ENCODE measurements at places on chromosomes 16 and 17.

- DNase-seq, result no peak
Measured at GRCh38 chr17:31535581-31535981, 144.1 kb downstream of the RAB11FIP4 start.

DNA sequence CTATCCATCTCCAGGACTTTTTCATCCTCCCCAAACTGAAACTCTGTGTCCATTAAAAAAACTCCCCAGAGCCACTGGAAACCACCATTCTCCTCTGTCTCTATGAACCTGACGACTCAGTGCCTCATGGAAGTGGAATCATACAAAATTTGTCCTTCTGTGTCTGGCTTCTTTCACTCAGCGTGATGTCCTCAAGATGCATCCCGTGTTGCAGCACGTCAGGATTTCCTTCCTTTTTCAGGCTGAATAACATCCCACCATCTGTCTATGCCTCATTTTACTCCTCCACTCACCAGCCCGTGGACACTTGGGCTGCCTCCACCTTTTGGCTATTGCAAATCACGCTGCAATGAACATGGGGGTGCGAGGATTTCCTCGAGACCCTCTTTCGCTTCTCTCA, 12.6 kb upstream of the ALDH3A1 start:
- no peak for DNase-seq

DNA sequence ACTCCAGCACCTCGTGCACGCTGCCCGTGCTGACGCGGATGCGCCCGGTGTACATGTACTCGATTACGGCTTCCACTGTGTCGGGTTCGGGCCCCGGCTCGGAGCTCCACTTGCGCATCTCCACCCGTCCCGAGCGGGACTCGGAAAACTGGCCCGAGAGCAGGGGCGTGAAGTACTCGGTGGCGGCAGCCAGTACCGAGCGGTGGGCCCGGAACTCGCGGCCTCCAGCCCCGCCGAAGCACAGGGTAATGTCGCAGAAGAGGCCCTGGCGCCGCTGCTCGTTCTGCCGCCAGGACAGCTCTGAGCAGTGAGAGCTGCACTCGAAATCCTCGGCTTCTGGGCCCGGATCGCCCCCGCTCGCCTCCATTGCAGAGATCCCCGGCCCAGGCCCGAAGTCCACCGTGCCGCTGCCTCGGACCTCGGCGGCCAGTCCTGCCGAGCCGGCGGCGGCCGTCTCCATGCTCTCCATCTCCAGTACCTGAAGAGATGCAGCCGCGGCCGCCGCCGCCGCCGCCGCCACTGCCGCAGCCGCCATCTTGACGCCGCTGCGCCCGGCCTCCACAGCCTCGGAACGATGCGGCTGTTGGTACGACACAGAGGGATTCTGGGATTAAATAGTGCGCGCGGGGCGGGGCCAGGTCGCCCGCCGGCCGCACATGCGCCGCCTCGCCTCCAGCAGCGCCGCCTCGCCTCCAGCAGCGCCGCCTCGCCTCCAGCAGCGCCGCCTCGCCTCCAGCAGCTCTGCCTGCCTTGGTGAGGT, at the start of gene KLHL11:
Gene KLHL11 (minus strand): TSS at position 588 of the 760 bp plus-strand sequence. CDS start 53 bp downstream, at position 535.
- DNase-seq, result peak; percentile 30

DNA sequence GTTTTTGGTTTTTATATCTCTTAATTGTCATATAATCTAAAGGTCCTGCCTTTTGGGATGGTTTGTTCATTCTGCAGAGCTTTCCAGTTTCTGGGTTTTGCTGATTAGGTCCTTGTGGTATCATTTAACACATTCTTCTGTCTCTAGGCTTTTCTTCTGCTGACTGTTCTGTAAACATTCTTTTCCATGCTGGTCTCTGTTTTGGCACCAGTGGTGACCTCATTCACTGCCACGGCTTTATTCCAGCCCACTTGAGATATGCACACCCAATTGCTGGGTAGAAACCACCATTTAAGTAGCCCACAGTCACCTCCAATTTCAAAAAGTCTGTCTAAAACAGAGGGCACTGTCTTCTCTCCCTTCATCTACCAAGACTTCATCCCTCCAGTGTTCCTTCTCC, 31.1 kb upstream of the COX10 start:
- no peak for DNase-seq

GRCh38 chr16:31182391-31182790, 2.5 kb downstream of the FUS start:
- DNase-seq, result no peak

DNA sequence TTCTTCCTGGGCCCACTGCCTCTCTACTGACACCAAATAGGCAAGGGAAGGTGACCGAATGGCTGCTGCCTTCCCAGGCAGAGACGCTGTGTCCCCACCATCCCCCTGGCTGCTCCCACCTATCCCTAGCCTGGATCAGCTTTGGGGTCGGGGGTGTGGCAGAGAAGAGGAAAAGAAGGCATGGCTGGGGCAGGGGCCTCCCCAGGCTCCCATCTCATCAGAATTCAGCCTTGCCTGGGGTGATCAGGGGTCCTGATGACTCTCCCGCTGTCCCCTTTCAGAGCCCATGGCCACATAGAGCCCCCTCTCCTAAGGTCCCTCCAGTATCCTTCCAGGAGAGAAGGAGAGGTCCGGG, 665 bp downstream of the PLXDC1 start:
- no peak for DNase-seq

- DNase-seq, result peak; percentile 35
Measured at GRCh38 chr17:34616148-34616547, 36.8 kb downstream of the TMEM132E start.

DNA sequence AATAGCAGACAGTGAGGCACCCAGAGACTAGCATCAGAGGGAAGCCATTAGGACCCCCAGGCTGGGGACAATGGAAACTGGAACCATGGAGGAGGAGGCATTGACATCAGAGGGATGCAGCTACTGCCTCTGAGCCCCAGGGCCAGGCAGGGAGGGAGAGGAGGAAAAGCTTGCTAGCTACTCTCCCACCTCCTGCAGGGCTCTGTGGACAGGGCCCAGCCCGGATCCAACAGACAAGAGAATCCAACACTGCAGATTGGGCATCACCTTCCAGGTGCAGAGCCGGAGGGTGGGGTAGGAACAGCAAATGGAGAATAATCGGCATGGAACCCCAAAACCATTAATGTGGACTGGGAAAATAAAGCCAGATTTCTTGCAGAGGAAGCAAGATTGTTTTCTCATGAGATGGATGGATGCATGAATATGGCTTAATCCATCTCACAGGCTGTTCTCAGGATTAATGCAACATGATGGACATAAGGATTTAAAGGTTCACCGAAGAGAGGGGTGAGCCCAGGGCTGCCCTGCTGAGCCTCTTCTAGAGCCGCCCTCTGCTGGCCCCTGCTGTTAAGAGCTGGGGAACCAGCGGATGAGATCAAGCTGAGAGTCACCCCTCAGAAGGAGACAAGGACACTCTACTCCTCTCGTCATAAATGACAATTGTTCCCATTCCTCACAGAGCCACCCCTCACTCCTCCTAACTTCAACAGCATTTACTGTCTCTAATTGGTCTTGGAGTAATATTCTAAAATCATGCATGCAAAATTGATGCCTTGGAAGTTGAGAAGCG, 48.8 kb downstream of the DNAH3 start:
- no peak for DNase-seq

GRCh38 chr17:40646791-40647623, 611 bp downstream of the SMARCE1 start:
- no peak for DNase-seq

DNA sequence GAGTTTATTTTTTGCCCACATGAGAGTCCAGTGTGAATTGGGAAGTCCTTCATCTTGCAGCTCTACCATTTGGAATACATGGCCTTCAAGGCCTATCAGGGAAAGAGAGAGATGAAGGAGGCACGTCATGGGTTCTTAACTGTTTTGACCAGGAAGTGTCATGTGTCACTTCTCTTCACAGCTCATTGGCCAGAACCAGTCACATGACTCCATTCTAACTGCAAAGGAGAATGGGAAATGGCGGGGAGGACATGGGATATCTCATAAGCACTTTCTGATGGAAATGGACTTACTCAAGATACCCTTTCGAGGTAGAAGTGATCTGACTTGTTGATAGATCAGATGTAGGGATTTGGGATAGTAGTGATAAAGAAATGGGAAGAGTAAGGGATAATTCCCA, 57.9 kb upstream of the CES5A start:
- no peak for DNase-seq

- DNase-seq, result no peak
Measured at GRCh38 chr17:67435122-67435521, 58.0 kb downstream of the PITPNC1 start.

- no peak for DNase-seq
Measured at GRCh38 chr17:46782250-46782953, 36.1 kb downstream of the WNT3 start.

GRCh38 chr16:87415441-87415840, 23.3 kb downstream of the MAP1LC3B start:
- no peak for DNase-seq

DNA sequence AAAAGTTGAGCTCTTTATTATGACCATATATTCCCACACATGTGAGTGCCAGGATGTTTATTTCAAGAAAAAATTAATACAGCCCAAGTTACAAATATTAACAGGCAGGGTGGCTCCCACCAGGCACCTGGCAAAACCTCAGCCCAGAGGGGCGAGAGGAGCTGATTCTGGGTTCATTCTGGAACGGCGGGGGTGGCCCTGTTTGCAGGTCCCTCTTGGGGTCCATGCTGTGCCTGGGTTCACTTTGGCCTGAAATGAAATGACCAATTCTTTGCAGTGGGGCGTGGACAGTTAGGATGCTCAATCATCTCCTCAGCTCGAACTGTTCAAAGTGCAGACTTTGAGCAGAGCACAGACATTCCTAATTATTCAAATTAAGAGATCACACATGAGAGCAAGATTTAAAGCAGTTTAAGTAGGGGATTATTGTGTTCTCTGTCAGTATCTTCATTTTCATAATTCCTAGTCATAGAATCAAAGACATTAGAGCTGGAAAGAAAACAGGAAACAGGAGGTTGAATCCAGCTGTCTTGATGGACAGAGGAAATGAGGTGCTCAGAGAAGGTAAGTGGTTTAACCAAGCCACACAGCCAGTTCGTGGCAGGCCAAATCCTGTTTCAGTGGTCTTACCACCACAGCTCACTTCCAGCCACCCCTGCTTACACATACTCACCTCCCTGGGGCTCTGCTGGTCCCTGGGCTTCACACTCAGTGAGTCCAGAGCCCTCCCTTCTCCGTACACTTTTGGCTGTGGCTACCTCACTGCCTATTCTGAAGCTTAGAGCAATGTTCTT, 363.9 kb upstream of the TNRC6C start:
- DNase-seq, result no peak

DNA sequence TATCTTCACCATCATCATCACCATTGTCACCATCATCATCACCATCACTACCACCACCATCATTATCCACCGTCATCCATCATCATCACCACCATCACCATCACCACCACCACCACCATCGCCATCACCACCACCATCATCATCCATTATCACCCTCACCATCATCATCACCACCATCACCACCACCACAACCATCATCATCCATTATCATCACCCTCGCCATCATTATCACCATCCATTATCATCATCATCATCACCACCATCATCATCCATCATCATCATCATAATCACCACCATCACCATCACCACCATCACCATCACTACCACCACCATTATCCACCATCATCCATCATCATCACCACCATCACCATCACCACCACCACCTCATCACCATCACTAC, 95.6 kb downstream of the C16orf95 start:
- DNase-seq, result no peak

DNA sequence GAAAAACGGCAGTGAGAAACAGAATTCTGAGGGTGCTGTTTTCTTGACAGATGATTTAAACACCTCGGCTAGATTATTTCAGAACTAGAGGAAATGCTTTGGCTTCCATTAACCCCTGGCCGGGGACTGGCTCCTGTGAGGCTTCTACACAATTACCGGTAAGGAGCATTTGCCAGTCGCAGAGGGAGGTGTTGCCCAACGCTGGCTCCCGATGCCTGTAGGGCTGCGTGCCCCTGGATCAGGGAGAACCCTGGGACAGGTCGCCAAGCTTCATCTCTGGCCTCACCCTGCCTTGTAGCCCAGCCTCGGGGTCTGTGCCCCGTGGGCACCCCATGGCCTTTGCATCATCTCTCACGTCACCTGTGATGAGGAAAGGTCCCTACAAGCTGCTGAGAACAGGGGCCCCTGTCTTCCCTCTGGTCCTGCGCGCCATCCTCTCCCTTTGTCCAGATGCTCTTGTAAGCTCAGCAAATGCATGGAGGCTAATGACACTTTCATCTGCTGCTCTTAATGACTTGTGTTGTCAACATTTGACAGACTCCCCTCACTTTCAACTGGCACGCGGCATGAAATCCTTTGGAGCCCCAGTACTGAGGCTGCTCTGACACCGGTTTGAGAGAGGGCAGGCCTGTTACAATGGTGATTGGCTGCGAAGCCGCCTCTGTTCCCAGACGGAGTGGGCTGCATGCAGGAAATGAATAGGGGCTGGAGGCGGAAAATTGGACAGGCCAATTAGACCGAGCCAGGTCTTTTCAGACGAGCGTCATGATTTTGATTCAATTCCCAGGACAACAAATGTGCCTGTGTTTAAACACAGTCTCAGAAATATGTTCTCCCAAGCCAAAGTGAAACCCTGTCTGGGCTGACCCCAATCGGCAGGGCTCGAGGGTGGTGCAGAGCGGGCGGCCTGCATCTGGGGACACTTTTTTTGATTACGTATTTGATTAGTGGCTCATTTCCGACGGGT, 85.5 kb upstream of the DOC2B start:
- no peak for DNase-seq

GRCh38 chr16:77684181-77684526, 38.2 kb upstream of the NUDT7 start:
- DNase-seq, result no peak

- DNase-seq, result no peak
Measured at GRCh38 chr16:23343643-23344612, 41.8 kb downstream of the SCNN1B start.

DNA sequence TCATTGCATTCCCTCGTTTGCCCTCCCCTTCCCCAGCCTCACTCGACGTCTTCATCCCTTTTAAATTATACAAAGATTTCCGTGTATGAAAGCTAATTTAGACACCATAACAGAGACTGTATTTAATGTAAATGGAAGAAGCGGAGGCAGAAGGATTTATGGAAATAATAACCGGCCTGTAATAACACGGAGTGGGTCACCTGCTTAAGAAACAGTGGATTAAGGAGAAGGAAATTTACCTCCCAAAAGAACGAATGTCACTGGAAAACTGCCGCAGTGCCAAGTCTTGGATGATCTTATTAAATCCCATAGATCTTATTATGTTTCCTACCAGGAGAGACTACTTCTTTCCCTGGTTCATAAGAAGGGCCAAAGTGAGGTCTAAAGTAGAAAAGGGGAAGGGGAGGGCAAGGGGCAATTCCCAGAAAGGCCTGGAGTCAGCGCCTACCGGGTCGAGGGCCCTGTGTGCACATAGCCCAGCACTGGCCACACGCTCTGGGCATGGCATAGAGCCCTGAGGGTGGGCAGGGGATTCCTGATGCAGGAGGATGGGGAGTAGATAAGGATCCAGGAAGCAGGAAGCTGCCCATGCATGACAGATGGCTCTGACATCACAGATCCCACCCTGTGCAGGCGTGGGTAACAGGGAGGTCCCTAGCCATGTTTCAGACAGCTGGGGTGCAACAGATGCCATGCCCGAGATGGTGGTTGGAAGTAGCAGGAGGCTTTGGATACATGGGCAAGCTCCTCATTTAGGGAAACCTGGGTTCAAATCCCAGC, 56.2 kb upstream of the RPL38 start:
- no peak for DNase-seq

Data from SK-N-MC (cell line).